Central memory CD4-positive, alpha-beta T cell (primary cell): ENCODE measurements at places on chromosomes 6 and 20.
A peak's percentile ranks its signal among the peaks of the same experiment; 100 is the strongest.

DNA sequence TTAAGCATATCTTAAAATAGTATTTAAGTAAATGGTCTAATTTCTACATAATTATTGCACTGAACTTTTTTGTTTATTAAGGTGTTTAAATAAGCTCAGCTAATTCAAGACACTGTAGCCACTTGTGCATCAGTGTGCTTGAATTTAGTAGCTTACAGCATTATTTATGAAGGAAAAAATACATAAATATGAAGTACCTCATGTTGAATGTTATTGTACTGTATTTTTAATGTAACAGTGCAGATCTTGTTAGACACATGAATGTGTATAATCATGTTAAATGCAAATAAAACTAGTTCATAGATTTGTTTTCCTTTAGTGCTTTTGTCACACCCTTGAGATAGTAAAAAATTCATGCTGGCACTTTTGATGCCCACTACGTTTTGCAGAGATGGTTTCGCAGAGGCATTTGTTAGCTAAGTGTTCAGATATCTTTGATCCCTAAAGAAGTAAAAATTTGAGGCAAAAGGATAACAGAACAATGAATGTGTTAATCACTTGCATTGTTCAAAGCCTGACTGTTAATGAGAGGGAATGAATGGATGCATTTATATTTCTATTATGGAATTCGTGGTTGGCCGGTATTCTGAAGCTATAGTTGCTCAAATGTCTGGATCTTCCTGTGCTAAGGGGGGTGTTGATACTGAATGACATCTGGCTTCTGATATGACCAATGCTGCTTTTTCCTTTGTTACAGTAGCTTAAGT lies 8.8 kb downstream of the BTBD3 start:
- no peak for DNase-seq

DNA sequence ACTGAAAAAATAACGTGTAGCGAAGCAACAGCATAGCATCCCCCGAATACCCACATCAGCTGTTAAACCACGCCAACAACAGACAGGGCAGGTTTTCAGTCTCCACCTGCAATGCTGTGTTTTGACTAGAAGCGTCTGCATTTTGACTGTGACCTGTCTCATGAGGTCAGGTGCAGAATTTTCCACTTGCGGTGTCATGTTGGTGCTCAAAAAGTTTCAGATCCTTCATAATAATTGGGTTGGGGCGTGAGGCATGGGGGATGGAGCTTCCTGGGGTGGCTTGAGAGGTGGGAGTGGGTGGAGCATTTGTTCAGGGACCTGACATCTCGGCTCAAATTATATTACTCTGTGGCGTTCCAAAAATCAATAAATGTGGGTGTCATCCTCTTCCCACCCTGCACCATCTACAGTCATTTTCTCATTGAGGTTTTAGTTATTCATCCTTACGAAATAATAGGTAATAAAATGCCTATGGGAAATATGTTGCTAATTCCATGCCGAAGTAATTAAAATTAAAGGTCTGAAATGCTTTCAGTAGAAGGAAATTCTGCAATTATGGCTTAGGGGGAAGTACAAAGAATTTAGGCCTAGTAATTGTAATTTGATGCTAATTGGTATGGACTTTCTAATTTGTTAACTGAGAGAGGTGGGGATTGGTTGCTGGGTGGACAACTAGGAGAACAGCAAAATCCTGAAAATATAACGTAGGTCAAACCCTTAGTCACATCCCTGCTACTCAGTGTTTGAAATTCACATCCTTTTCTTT lies 81.0 kb downstream of the TIAM2 start:
- no peak for DNase-seq

- DNase-seq, result no peak
These were observed 50.7 kb downstream of the RNASET2 start for GRCh38 chr6:166905505-166906134.

DNA sequence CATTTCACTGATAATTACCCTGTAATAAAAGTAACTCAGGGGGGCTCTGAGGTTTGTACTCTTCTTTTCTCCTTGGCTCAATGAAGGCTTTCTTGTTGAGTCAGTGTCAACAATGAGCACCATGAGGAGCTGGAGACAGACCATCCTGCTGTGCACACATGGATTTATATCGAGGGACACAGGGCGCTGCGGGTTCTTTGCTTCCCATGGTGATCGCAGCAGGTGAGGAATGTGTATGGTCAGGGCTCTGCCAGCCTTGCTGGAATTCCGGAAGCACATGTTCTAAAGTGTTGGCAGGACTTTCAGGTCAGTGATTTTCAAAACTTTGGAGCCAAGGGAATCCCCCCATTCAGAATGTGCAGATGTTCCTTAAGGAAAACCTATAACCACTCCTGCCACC lies 27.1 kb downstream of the SMOC2 start:
- DNase-seq, result no peak

DNA sequence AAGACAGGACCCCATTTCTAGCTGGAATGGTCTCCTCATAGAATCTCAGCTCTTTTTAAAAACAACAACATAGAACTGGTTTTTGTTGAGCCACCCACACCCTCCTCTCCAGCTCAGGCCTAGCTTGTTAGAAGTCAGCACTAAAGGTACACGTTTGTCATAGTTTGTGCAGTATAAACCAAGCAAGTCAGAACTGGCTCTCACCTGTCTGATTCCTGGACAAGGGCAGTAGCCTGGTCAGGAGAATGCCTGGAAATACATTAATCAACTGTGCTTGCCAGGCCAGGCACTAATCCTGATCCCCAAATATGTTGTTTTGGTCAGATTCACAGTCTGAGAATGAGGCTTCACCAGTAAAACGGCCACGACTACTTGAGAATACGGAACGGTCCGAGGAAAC lies 296.7 kb downstream of the ZFAND3 start:
- DNase-seq, result no peak

GRCh38 chr6:16773362-16773761 lies 12.1 kb upstream of the ATXN1 start:
- no peak for DNase-seq

DNA sequence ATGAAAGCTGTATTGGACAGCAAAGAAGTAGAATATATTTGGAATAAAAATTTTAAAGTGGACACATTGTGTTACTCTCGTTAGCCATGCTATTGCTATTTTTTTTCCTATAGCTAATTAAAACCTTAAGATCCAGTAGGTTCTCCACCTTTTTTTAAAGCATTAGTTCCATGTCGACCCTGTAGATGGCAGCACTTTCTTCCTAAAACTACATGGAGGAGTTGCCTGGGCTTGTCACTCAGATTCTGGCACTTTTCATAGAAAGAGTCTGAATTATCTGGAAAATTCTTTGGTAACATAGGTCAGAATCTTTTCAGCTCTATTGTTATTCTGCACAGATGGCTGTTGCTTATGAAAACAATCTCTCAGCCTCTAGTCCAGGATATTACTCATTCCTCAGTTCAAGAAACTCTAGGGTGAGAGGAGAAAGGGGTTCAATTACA lies 42.0 kb upstream of the ESR1 start:
- DNase-seq, result peak; percentile 29

GRCh38 chr6:113185299-113185698 lies 671.8 kb upstream of the MARCKS start:
- no peak for DNase-seq

- DNase-seq, result peak; percentile 18
These were observed at the start of gene PKIB for GRCh38 chr6:122609881-122610689. TSS of gene PKIB (plus strand) at chr6:122610405. CDS start at chr6:122717795, 107,390 bp downstream.

DNA sequence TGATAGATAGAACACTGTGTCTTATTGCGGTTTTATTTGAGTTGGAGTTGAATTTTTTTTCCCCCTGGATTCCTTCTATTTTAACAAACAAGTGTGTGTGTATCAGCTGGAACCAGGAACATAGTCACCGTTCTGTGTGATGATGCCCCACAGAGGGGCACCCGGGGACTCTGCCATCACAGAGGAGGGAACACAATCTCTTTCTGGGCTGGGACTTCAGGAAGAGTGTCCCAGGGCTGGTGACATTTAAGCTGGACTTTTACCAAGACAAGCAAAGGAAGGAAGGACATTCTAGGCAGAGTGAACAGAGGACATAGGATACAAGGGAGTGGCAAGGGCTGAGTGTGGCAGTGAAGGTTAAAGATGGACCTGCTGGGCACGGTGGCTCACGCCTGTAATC lies 33.2 kb downstream of the TAF8 start:
- no peak for DNase-seq

DNA sequence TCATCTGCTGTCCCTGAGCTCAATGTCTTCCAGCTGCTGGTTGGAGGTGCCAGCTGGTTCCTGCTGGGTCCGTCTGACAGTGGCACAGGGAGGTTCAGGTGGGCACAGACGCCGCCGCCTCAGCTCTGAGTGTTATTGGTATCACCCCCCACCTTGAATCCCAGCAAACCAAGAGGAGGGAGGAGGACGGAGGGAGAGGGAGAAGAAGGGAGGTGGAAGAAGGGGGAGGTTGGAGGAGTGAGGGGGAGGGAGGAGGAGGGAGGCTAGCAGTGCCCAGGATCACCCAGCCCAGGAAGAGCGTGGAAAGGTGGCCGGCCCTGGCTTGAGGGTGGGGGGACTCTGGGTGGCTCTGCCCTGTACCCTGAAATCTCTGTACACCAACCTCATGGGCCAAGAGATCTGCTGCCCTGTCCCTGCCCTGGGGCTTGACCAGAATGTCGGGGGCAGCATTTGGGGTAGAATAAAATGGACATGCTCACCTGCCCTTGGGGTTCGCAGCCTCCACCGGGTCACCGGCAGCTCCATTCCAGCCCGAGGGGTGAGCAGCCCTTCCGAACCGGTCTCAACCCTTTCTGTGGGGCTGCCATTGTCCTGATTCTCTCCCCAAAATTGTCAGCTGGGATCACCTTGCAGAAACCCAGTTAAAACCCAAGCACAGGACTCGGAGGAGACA lies 17.1 kb downstream of the NTSR1 start:
- no peak for DNase-seq

DNA sequence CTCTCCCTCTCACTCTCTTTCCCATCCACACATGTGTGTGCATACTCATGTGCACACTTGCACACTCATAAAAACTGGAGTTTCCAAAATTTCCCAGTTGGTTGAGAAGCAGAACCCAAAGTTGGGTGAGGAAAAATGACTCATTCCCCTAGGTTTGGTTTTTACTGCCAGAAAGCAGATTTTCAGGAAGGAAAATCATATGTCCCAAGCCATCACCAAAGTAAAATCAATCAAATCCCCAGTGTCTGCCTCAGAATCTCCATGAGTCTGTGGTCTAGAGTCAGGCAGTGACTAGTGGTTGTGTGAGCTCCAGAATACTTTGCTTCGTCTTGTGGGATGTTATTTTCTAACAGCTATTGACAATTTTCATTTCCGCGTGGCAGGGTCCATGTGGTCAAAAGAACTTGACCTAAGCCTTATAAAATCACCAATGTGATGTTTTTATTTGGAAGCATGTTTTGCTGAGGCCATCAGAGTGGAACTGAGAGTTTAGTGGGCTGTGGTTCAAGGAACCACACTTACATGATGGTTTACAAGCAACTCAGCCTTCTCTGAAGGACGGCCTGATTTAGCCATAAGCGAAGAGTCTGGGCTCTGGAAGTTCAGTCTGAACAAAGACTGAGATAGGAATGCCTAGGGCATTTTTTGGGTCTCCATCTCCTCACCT lies 81.9 kb upstream of the CCN6 start:
- no peak for DNase-seq

DNA sequence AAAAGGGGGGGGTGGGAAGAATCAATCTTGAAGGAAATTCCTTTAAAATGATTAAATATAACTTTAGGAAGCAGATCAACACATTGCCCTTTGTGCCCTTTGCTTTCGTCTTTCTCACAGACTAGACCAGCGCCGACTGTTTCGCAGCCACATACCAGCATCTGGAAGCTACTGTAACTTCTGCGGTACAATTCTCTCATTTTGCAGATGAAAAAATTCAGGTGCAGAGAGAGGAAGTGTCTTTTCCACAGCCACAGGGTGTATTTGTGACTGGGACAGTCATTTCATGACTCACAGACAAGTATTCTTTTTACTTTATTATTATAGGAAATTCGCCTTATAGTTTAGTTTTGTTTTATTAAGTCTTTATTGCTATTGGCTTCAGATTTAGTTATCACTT lies 84.2 kb downstream of the UST start:
- DNase-seq, result peak; percentile 39

- no peak for DNase-seq
These were observed 5.6 kb upstream of the MAN1A1 start for GRCh38 chr6:119355157-119355556.

- DNase-seq, result no peak
These were observed 12.0 kb upstream of the ADGRF5 start for GRCh38 chr6:46933751-46934150.

- DNase-seq, result no peak
These were observed 40.2 kb upstream of the PROKR2 start for GRCh38 chr20:5356941-5357340.

DNA sequence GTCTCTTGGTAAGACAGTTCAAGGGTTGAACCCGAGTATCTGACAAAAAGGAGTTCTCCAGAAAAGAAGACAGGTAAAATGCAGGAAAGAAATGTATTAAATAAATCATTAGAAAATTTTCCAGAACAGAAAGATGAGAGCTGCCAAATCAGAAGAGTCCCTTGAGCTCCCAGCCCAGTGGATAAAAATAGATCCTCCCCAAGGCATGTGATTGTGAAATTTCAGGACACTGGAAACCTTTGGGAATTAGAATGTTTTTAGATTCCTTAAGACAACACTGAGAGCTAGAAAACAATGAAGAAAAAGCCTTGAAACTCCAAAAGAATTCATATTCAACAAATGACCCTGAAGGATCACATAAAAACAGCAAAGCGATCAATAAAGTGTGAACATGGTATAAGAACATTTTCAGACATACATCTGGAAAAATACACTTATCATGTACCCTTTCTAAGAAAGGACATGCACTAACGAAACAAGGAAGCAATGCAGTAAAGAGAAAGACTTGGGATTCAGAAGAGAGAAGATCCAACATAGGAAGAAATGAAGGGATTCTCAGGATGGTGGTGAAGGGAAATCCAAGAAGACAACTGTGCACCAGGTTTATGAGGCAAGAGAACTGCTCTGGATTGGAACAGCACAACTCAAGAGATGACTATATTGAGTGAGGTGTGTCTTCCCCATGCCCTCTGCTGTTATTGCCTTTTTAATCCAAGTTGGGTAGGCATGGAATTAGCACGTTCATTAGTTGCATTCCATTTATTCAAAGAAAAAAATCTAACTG lies 390.4 kb downstream of the SYNE1 start:
- DNase-seq, result no peak

GRCh38 chr6:16413399-16413798 lies 175.0 kb downstream of the GMPR start:
- peak; percentile 40 for DNase-seq

DNA sequence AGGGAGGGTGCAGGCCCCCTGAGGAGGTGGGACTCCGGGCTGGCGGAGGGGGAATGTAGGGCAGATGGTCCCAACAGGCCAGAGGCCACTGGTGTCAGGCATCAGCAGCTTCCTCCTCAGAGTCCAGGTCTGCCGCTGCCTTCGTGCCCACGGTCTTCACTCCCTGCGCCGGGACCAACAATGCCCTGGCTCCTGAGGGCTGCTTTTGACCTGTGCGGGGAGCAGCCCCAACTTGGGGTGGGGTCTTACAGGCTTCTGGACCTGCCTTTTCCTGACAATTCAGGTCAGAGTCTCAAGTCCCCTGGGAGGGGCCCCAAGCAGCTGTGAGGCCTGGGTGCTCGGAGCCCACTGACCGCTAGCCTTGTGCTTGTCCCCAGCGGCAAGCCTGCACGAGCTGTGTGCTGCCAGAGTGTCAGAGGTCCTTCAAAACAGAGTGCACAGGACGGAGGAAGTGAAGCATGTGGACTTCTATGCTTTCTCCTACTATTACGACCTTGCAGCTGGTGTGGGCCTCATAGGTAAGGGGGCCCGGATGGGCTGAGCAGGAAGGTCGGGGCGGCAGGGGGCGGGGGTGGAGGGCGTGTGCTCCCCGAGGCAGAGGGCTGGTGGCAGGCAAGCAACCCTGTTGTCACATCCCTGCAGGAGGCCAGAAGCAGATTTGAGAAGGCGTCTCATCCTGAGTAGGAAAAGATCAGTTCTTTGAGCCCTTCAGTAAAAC lies 25.3 kb upstream of the PYGB start:
- no peak for DNase-seq
